Esophagus squamous epithelium (tissue), 5 donors: ENCODE measurements at places on chromosomes 16 and 17. TPM values are rescaled to one million over a fixed set of nuclear protein-coding genes. Genes with fewer than 3 reads are reported as not detected.

The SYT17 gene
- 0.88 TPM for total RNA-seq

The NLRC5 gene
- total RNA-seq, result 15.2 TPM

The GH2 gene
- not detected for total RNA-seq

The GPR142 gene
- total RNA-seq, result not detected

The C16orf86 gene
- 2.4 TPM for total RNA-seq

The ITGAX gene
- total RNA-seq, result 4.5 TPM

GRCh38 chr16:70685938-70686375, at the start of gene MTSS2:
MTSS2 (minus strand) TSS chr16:70686053; CDS start chr16:70685791, 262 bp downstream.
- peak within 1 kb of the TSS; percentile 76 for H3K4me3 ChIP-seq
- H3K27ac ChIP-seq, result peak within 1 kb of the TSS; percentile 88
- H3K27me3 ChIP-seq, result no peaks in the 10 kb centered on the region
- no peak for DNase-seq
- H3K36me3 ChIP-seq, result no peaks in the 10 kb centered on the region
- H3K4me1 ChIP-seq, result peaks cover 95% of the 10 kb centered on the region

- no peaks in the 10 kb centered on the region for H3K36me3 ChIP-seq
- no peak overlapping the region for H3K27ac ChIP-seq
- H3K27me3 ChIP-seq, result no peaks in the 10 kb centered on the region
- H3K4me1 ChIP-seq, result no peaks in the 10 kb centered on the region
Observed at GRCh38 chr16:77414752-77415231, 20.0 kb downstream of the ADAMTS18 start.

- peak overlapping the region; percentile 3 for H3K4me3 ChIP-seq
- peaks cover 41% of the 10 kb centered on the region for H3K4me1 ChIP-seq
- no peaks in the 10 kb centered on the region for H3K36me3 ChIP-seq
- peak overlapping the region; percentile 93 for H3K27ac ChIP-seq
Observed at GRCh38 chr16:25051406-25052150, 36.4 kb upstream of the ARHGAP17 start.

DNA sequence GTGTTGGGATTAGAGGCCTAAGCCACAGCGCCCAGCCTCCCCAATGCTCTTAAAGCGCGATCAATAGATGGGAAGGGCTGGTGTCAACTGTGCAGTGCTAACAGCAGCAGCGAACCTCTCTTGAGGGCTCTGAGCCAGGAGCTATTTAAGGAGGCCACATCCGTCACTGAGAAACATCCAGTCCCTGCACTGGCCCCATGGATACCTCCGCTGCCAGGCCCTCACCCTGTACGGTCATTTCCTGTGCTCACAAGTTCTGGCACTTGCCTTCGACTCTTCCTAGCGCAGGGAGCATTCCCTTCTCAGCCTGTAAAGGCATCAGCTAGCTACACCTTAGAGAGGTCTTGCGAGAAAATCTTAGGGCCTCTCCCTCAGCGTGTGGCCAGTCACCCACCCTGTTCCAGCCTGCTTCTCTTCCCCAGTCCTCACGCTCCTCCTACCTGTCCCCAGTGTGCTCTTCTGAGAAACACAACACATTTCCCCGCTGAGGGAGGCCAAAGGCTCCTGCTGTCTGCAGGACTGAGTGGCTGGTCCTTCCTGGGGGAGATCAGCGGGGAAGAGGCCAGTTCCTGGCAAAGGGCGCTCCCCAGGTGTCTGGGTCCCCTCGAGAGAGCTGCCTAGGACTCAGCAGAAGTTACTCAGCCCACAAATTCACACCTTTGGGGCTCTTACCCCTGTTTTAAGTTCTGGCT, 28.6 kb downstream of the GTF3C1 start:
- peak overlapping the region; percentile 68 for H3K27ac ChIP-seq
- no peaks in the 10 kb centered on the region for H3K27me3 ChIP-seq
- H3K36me3 ChIP-seq, result peaks cover 100% of the 10 kb centered on the region
- H3K4me3 ChIP-seq, result no peak overlapping the region
- no peaks in the 10 kb centered on the region for H3K4me1 ChIP-seq

DNA sequence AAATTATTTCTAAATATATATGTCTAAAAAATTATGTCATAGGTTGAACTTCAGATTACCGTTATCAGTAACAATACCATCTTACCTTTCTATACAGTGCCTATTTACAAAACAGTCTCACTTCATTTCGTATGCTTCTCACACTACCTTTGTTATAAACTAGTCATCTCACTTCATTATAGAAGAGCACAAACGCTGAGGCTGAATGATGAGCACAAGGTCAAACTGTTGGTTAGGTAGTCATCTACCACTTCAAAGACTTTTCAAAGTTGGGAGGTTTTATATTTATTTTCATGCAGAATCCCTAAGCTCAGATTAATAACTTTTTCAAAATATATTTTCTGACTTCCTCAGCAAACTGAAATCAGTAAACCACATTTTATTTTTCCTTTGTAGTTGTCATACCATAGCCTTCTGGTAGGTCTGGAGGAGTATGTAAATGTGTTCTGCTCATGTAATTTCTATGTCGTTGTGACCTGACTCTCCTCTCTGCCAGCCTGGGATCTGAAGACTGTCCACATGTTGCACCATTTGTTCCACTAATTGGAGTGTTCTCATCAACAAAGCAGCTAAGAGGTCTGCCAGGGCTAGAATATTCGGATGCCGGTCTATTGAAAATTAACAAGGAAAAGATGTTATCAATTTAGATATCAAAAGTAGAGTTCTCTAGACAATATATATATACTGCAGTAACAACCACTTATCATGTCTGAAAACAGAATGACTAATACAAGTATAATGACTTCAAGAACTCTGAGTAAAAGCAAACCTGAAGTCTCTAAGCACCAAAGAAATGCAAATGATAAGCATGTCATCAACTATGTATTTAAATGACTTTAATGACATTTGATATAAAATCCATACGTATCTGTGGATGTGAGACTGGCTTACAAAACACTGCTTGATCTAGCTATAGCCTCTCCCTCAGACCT, 73.9 kb downstream of the CEP95 start:
- no peak overlapping the region for H3K27ac ChIP-seq
- peaks cover 3% of the 10 kb centered on the region for H3K36me3 ChIP-seq
- H3K27me3 ChIP-seq, result no peaks in the 10 kb centered on the region
- H3K4me3 ChIP-seq, result no peak overlapping the region
- no peak for DNase-seq
- H3K4me1 ChIP-seq, result no peaks in the 10 kb centered on the region

DNA sequence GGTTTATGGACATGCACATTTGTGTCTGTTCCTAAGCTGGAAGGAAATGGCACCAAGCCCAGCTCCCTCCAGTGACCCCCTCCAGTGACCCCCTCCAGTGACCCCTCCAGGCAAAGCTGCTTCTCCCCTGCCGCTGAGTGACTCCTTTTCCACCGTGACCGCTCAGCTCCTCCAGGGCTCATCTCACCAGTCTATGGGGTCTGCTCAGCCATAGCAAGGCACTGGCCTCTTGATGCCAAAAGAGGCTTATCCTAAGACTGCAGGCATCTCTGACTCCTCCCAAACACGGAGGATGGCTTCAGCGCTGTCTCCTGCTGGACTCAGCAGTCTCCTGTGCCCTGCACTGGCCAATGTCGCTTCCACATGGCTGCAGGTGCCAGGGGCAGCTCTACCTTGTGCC, 35.3 kb downstream of the FA2H start:
- no peak for DNase-seq
- H3K27me3 ChIP-seq, result no peaks in the 10 kb centered on the region
- H3K27ac ChIP-seq, result no peak overlapping the region
- H3K4me1 ChIP-seq, result peaks cover 10% of the 10 kb centered on the region

GRCh38 chr16:88503374-88503770, 50.3 kb downstream of the ZFPM1 start:
- no peak for DNase-seq
- H3K27ac ChIP-seq, result no peak overlapping the region
- H3K4me1 ChIP-seq, result no peaks in the 10 kb centered on the region

DNA sequence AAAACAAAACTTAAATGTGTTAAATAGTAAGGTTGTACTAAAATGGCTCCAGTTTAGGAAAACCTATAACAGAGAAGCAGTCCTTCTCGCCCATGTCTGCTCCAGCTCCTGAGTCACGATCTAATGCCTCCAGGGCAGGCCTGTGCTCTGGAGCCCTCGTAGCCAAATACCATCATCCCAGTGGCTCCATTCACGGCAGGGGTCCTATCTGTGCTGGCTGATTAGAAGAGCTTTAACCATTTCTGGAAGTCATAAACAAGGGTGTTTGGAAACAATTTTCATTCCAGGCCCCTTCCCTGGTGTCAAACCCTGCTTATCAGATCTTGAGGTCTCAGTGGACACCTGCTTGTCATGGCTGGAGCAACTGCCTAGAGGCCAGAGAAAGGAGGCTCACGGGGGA, 336.9 kb downstream of the SOX9 start:
- H3K36me3 ChIP-seq, result no peaks in the 10 kb centered on the region
- DNase-seq, result no peak
- H3K27me3 ChIP-seq, result no peaks in the 10 kb centered on the region
- H3K27ac ChIP-seq, result peak overlapping the region; percentile 59
- H3K4me3 ChIP-seq, result no peak overlapping the region

GRCh38 chr17:80737106-80738019, 192.7 kb downstream of the RPTOR start:
- H3K27me3 ChIP-seq, result no peaks in the 10 kb centered on the region
- H3K27ac ChIP-seq, result no peak overlapping the region
- H3K4me3 ChIP-seq, result no peak overlapping the region

- H3K36me3 ChIP-seq, result no peaks in the 10 kb centered on the region
- H3K27ac ChIP-seq, result peak overlapping the region; percentile 96
- peaks cover 30% of the 10 kb centered on the region for H3K4me1 ChIP-seq
- H3K27me3 ChIP-seq, result no peaks in the 10 kb centered on the region
- DNase-seq, result no peak
Observed at GRCh38 chr16:89491974-89492687, 1.8 kb upstream of the ANKRD11 start.

GRCh38 chr16:86516623-86517003, 6.3 kb downstream of the FOXF1 start:
- H3K27me3 ChIP-seq, result peaks cover 24% of the 10 kb centered on the region
- peak overlapping the region; percentile 95 for H3K27ac ChIP-seq
- H3K4me3 ChIP-seq, result peak overlapping the region; percentile 63
- no peak for DNase-seq
- peaks cover 49% of the 10 kb centered on the region for H3K4me1 ChIP-seq

GRCh38 chr17:16934836-16935235, 37.1 kb downstream of the TNFRSF13B start:
- no peak overlapping the region for H3K27ac ChIP-seq
- DNase-seq, result no peak
- no peaks in the 10 kb centered on the region for H3K27me3 ChIP-seq

DNA sequence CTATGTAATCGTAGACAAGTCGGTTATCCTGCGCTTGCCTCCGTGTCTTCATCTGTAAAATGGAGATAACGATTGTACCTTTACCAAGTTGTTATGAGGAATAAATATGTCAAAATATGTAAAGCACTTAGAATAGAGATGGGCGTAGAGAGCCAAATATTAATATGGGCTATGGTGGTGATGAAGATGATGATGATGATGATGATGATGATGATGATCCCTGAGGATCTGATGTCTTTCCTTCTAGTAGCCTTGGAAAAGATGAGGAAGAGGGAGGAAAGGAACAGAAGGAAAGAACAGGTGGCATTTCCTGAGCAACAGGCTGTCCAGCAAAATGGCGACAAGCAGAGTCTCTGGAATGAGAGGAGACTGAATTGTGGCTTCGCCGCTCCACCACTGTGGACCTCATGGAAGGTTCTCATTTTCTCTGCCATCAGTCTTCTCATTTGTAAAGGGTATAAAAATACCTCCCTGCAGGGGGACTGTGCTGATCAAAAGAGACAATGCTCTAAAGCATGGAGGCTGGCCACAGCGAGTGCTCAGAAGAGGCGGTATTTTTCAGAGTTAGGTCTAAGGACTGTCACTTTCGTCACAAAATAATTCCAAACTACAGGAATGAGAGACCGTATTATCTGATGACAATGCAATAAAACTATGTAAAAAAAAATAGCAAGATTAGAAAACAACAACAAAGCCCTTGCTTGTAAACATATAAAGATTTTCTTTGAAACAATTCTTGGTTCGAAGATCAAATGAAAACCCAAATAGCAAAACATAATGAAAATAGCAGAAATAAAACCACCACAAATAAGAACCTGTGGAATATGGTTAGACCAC, 17.2 kb upstream of the RCVRN start:
- no peaks in the 10 kb centered on the region for H3K27me3 ChIP-seq
- peaks cover 1% of the 10 kb centered on the region for H3K36me3 ChIP-seq
- H3K4me1 ChIP-seq, result peaks cover 7% of the 10 kb centered on the region
- H3K27ac ChIP-seq, result no peak overlapping the region
- H3K4me3 ChIP-seq, result no peak overlapping the region

DNA sequence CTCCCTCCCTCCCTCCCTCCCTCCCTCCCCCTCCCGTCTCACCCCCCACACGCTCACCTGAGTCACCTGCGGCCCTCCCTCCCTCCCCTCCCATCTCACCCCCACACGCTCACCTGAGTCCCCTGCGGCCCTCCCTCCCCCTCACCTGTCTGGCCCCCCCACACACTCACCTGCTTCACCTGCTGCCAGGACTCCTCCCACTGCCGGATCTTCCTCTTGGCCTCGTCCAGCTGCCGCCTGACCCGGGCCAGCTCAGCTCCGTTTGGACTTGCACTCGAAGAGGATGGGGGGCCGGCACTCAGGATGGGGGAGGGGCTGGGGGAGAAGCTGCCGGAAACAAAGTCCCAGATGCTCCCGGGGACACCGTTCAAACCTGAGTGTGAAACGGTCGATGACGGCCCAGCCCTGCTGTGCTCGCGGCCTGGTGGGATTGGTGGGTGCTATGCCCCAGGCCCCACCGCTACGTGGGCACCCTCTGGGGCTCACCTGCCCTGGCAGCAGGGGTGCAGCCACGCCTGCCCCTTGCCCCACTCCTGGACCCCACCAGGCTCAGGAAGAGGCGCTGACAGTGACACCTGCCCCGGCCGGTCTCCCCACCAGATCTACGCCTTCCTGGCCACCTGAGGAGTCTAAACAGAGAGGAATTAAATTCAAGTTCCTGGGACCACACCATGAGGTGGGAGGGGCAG, 15.9 kb downstream of the GNPTG start:
- H3K4me3 ChIP-seq, result no peak overlapping the region
- H3K4me1 ChIP-seq, result no peaks in the 10 kb centered on the region
- no peak for DNase-seq

DNA sequence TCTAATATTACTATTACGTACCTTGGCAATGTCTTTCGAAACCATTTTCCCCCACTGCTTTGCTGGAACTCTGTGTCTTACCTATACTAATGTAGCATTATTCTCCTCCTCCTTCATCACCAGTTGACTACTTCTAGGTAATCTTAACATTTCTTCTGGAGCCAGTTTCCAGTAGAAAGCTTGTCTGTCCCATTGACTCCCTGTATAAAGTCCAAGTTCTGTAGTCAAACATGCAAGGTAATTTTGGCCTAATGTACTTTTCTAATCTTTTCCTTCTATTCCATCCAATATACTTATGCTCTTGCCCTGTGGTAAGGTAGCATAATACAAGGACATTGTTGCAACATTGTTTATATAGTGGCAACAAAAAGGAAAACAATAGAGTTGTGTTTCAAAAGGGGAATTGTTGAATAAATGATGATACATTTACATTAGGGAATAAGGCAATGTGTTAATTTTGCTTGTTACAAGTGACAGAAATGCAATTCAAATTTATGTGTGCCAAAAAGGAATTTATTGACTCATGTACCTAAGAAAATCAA, 27.9 kb downstream of the OMG start:
- H3K4me1 ChIP-seq, result no peaks in the 10 kb centered on the region
- H3K27ac ChIP-seq, result no peak overlapping the region
- no peaks in the 10 kb centered on the region for H3K36me3 ChIP-seq
- DNase-seq, result no peak
- H3K27me3 ChIP-seq, result no peaks in the 10 kb centered on the region
